ENCODE measurements at places on chromosomes 4 and X. TPM values are rescaled to one million over a fixed set of nuclear protein-coding genes. Genes with fewer than 3 reads are reported as not detected.
A peak's percentile ranks its signal among the peaks of the same experiment; 100 is the strongest.

Gene TMSB15A
- total RNA-seq, result 55.3 TPM

Gene TEX13D
- not detected for total RNA-seq

Gene OTUD5
- total RNA-seq, result 32.5 TPM

- DNase-seq, result peak; percentile 29
These were observed 531.8 kb downstream of the GLUD2 start for GRCh38 chrX:121579016-121579760.

- DNase-seq, result peak; percentile 72
These were observed 516 bp downstream of the SGMS2 start for GRCh38 chr4:107825072-107825824.

GRCh38 chr4:134537701-134538100, 336.1 kb upstream of the PABPC4L start:
- DNase-seq, result no peak

Gene ASB12
- total RNA-seq, result not detected

DNA sequence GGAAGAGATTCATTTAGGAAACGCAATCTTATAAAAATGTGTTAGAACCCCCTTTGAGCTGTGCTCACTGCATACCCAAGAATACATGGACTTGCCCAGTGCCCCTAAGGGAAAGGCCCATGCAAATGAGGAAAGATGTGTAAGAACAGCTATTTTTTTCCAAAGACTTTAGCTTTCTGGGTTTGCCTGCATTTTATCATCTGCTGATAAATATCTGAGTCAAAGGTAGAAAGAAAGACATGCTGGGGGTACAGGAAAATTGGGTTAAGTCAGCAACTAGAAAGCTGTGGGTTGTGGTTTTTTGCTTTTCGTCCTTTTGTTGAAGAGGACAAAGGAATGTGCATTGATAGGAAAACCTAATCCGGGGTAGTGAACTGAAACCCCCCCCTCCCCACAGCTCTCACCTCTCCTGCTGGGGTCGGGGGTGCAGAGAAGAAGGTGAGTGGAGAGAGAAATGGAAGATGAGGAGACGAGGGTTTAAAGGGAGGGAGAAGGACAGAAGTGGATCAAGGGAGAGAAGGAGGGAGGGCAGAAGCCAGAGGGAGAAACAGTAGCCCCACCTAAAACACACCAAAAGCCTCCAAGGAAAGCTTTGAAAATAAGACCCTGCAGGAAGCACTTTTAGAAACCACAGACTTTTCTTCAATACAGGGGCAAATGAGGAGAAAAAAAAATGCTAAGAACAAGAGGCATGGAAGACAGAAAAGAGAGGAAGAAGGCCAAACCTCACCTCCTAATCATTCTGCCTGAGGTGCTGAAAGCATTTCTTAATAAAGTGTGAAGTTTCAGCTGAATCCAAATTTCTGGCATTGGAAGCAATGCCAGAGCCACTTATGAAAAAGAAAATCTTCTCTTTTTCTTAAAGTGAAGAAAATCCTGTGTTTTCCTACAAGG, 49.3 kb downstream of the KDR start:
- peak; percentile 15 for DNase-seq

Gene FGF13
- total RNA-seq, result 12.5 TPM

Gene NXF2
- not detected for total RNA-seq

- no peak for DNase-seq
These were observed 1.4 kb downstream of the RBMX start for GRCh38 chrX:136879001-136879687.

Gene HEPH
- 161 TPM for total RNA-seq

- no peak for DNase-seq
These were observed 207.8 kb downstream of the ANTXR2 start for GRCh38 chr4:79865201-79865597.

- no peak for DNase-seq
These were observed 6.7 kb upstream of the DCTD start for GRCh38 chr4:182923796-182924340.

Gene CXCL5
- 31.9 TPM for total RNA-seq

Gene IQCM
- total RNA-seq, result 0.68 TPM

DNA sequence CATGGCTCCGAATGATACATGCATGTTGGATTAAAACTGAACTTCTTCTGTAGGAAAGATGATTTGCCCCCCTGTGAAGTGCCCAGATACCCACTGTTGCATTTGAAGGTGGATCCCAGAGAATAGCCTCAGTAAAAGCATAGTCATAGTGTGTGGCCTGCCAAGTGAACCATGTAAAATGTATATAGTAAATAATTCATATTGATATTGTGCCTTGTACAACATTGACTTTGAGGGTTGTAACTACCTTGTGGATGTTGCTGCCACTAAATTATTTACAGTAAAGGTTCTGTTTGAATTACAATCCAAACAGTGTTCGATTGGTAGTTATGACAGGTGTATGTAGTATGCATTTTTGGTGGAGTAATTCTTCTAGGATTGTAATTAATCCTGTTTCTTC, 19.2 kb downstream of the TMEM131L start:
- DNase-seq, result no peak

DNA sequence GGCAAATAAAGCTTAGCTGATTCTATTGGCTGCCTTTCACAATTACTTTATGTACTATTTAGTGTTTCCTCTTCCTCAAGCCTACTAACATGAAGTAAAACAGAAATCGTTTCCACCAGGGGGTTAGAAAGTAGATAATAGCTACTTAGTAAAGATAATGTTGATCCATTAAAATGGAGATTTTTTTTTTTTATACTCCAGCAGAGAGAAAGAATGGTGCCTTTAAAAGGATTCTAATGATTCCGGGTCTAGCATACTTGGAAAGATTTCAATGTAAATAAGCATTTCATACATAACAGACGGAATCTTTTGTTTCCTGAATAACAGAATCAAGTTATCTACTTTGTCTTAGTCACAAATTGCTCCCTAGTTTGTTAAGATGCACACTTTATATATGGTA, 37.1 kb downstream of the GK start:
- no peak for DNase-seq

Gene TAF9B
- 23.0 TPM for total RNA-seq

DNA sequence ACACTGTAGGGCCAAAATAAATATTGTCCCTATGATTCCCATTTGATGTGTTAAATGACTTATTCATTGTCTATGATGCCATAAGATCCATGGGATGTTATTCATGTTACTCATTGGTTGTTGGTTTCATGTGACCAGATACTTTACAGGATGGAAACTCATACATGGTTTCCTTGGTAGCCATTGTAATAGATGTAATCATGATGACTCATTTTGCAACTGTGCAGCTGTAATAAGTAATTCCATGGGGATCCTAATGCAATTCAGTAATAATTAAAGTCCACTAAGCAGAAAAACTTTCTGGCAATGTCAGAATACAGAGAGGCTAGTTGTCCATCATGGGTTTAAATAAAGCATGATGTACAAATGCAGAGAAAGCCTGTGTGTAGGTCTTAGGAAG, 389.7 kb upstream of the NR3C2 start:
- no peak for DNase-seq

- peak; percentile 6 for DNase-seq
These were observed 202.6 kb downstream of the PCDH19 start for GRCh38 chrX:100207331-100208024.

DNA sequence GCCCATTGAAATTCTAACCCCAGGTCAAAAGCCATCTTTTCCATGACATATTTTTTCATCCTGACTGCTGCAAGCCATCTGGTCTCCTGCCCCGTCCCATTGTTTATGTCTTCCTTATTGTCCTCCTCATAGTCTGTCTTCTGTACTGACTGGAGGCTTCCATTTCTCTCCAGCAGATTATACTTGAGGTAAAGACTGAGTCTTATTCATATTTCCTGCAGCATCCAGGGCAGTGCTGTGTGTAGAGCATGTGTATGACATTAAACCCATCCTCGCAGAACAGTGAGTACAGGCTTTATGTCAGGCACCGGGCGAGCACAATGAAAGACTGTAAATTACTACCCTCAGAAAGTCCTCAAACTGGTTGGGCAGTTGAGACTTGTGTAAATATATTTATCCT, 275.1 kb downstream of the C4orf33 start:
- no peak for DNase-seq

Gene FAM236A
- total RNA-seq, result not detected

DNA sequence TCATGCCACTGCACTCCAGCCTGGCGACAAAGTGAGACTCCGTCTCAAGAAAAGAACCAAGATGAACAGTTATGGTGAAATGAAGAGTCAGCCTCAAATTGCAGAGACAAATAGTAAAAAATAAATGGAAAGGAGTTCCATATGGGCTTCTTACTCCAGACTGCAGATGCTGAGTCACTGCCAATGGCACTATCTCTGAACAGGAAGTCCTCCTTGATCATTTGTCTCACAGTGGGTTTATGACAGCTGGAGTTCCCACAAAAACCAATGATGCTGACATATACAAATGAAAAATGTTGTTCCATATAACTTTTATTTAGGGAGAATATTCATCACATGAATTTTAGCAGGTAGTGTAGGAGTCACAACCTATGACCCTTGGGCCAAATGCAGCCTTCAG, 631.6 kb downstream of the PCDH18 start:
- no peak for DNase-seq

DNA sequence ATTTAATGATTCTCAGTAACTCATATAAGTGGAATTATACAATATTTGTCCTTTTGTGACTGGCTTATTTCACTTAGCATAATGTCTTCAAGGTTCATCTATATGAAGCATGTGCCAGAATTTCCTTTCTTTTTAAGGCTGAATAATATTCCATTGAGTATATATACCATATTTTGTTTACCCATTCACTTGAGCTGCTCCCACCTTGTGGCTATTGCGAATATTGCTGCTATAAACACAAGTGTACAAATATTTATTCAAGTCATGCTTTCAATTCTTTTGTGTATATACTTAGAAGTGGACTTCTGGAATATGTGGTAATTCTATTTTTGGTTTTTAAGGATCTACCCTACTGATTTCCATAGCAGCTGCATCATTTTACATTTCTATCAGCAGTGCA, 219.1 kb downstream of the MID1 start:
- DNase-seq, result no peak

All from hepatocyte (in vitro differentiated cells).